ENCODE measurements at places on chromosomes 2 and 18.

GRCh38 chr2:13091455-13091854 lies 374.7 kb downstream of the TRIB2 start:
- no peak for DNase-seq
- no peak overlapping the region for H3K4me3 ChIP-seq
- H3K36me3 ChIP-seq = no peaks in the 10 kb centered on the region
- H3K4me1 ChIP-seq = no peaks in the 10 kb centered on the region

DNA sequence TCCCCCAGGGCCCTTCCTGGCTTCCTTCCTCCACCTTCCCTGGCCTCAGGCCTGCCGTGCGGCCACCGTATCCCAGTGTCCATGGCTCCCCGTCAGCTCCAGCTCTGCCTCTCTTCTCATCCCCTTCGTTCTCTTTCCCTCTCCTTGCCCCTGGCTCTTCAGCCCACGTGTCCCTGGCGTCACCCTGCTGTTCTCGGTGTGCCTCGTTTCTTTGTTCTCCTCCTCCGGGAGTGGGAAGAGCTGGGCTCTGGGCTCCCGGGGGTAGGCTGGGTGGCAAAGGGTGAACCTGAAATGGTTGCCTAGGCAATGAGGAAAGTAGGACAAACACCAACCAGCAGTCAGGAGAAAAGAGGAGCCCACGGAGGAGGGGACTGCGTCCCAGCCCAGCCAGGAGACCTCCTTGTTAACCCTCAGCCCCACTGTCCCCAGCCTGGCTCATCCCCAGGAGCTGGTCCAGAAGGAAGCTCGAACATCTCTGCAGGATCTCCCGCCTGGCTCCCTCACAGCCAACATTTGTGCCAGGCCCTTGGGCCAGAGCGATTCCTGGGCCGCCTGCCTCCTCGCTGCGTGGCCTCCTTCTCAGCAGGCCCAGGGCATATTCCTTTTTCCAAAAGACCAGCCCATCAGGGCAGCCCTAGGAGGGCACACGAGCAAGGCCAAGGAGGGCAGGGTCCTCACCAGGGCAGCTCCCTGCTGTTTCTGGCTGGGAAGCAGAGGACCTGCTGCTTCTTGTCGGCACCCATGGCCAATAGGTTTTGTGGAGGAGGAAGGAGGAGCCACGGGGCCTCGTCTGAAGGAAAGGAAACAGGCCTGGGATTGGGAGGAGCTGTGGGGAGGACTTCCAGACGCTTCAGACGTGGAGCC lies 30.9 kb upstream of the DNMT3A start:
- DNase-seq = peak; percentile 17
- no peaks in the 10 kb centered on the region for H3K27me3 ChIP-seq
- no peak overlapping the region for H3K4me3 ChIP-seq
- H3K36me3 ChIP-seq = peaks cover 8% of the 10 kb centered on the region

GRCh38 chr2:177758591-177759371 lies 313.8 kb downstream of the PDE11A start:
- no peak overlapping the region for H3K27ac ChIP-seq
- no peak for DNase-seq
- H3K27me3 ChIP-seq = peaks cover 39% of the 10 kb centered on the region
- H3K36me3 ChIP-seq = no peaks in the 10 kb centered on the region
- H3K4me1 ChIP-seq = peaks cover 6% of the 10 kb centered on the region

DNA sequence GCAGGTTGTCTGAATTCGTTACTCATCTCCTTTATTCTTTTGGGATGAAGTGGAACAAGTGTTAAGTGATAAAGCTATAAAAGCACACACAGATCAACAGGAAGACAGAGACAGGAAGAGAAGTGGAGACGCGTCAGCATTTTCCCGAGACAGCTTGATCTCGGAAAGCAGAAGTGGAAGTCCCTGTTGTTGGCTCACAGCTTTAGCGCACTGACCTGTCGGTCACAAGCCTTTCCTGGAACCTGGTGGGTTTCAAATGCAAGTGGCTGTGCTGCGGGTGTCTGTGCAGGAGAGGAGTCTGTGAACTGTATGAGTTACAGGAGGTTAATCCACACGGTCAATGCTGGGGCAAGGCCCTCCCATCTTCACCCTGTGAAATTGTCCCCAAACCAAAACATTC lies 116.6 kb upstream of the PELI1 start:
- H3K27me3 ChIP-seq = peaks cover 10% of the 10 kb centered on the region

GRCh38 chr18:45056926-45057325 lies 376.2 kb downstream of the SETBP1 start:
- no peaks in the 10 kb centered on the region for H3K36me3 ChIP-seq
- DNase-seq = no peak
- H3K4me3 ChIP-seq = no peak overlapping the region
- H3K4me1 ChIP-seq = no peaks in the 10 kb centered on the region
- peaks cover 5% of the 10 kb centered on the region for H3K27me3 ChIP-seq
- no peak overlapping the region for H3K27ac ChIP-seq

GRCh38 chr18:60895181-60895580 lies 438.0 kb upstream of the CDH20 start:
- no peaks in the 10 kb centered on the region for H3K36me3 ChIP-seq
- no peak overlapping the region for H3K27ac ChIP-seq
- H3K27me3 ChIP-seq = no peaks in the 10 kb centered on the region
- H3K4me1 ChIP-seq = no peaks in the 10 kb centered on the region
- DNase-seq = no peak
- no peak overlapping the region for H3K4me3 ChIP-seq

GRCh38 chr18:75316826-75317225 lies 106.2 kb downstream of the TSHZ1 start:
- H3K36me3 ChIP-seq = no peaks in the 10 kb centered on the region
- no peaks in the 10 kb centered on the region for H3K27me3 ChIP-seq
- no peak overlapping the region for H3K27ac ChIP-seq
- H3K4me1 ChIP-seq = no peaks in the 10 kb centered on the region
- H3K4me3 ChIP-seq = no peak overlapping the region

- H3K27ac ChIP-seq = no peak overlapping the region
- peaks cover 2% of the 10 kb centered on the region for H3K4me1 ChIP-seq
- H3K4me3 ChIP-seq = no peak overlapping the region
Measured at GRCh38 chr2:39383146-39383545, 53.9 kb downstream of the MAP4K3 start.

DNA sequence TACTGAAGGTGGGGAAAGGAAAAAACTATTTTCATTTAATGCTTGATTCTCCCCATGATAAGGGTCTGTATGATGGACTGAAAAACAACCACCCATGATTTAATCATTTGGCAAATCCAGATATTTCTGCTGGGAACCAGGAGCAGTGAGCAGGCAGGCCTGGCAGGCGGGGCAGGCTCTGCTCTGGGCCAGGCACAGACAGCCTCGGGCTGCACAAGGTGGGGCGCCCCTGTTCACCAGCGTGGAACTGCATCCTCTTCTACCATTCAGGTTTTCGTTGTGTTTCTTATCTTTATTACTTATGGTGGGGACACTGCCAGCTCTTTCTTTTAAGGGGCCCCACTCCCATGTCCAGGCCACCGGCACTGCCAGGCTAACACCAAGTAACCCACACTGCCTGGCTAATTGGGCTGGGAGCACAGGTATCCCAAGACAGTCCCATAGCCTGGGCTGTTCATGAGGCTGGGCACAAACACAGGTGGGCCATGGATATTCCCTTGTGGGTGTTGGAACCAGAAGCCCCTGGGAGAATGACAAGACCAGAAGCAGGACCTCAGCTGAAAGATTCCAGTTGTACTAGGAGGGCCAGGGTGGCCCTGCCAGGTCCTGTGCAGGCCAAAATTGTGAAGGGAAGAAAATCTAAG lies 57.1 kb upstream of the RALBP1 start:
- H3K27ac ChIP-seq = no peak overlapping the region
- H3K4me1 ChIP-seq = no peaks in the 10 kb centered on the region
- H3K4me3 ChIP-seq = no peak overlapping the region
- no peaks in the 10 kb centered on the region for H3K27me3 ChIP-seq

- H3K4me3 ChIP-seq = no peak overlapping the region
- no peak overlapping the region for H3K27ac ChIP-seq
- no peaks in the 10 kb centered on the region for H3K36me3 ChIP-seq
- H3K4me1 ChIP-seq = no peaks in the 10 kb centered on the region
- no peak for DNase-seq
Measured at GRCh38 chr2:1605102-1606045, 138.9 kb downstream of the PXDN start.

DNA sequence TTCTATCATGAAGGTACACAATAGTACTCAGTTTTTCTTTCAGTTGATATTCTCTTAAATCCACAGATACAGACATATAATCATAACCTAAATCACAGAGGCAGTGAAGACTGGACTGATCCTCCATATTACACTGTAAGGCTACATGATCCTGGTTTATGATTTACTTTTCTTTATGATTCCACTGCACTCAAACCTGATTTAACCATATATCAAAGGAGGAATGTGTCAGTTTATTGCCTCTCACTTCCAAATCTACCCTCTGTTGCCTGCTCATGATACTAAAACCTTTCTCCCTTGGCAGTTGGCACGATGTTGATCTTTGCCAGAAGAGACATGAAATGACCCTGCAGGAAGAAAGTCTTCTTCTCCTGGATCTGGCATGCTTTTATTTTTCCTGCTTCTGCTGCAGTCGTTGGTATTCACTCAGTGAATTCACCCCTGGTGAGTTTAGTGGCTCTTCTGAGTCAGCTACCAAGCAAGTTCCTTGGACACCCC lies 426.4 kb downstream of the MBD2 start:
- no peak overlapping the region for H3K27ac ChIP-seq
- no peak overlapping the region for H3K4me3 ChIP-seq
- H3K4me1 ChIP-seq = no peaks in the 10 kb centered on the region
- H3K27me3 ChIP-seq = no peaks in the 10 kb centered on the region

- H3K36me3 ChIP-seq = no peaks in the 10 kb centered on the region
- H3K4me1 ChIP-seq = no peaks in the 10 kb centered on the region
- H3K27ac ChIP-seq = no peak overlapping the region
- peaks cover 5% of the 10 kb centered on the region for H3K27me3 ChIP-seq
- DNase-seq = no peak
- H3K4me3 ChIP-seq = no peak overlapping the region
Measured at GRCh38 chr2:182854375-182855105, 11.9 kb downstream of the FRZB start.

- no peaks in the 10 kb centered on the region for H3K36me3 ChIP-seq
- H3K27ac ChIP-seq = no peak overlapping the region
- H3K27me3 ChIP-seq = no peaks in the 10 kb centered on the region
- H3K4me3 ChIP-seq = no peak overlapping the region
- DNase-seq = no peak
- no peaks in the 10 kb centered on the region for H3K4me1 ChIP-seq
Measured at GRCh38 chr2:167336213-167336612, 447.9 kb downstream of the XIRP2 start.

GRCh38 chr2:222842491-222843174 lies 18.2 kb upstream of the ACSL3 start:
- peaks cover 7% of the 10 kb centered on the region for H3K27me3 ChIP-seq
- DNase-seq = no peak
- H3K4me1 ChIP-seq = peaks cover 11% of the 10 kb centered on the region
- no peak overlapping the region for H3K4me3 ChIP-seq
- H3K27ac ChIP-seq = no peak overlapping the region

- no peaks in the 10 kb centered on the region for H3K36me3 ChIP-seq
- DNase-seq = no peak
- H3K4me3 ChIP-seq = no peak overlapping the region
Measured at GRCh38 chr2:219777388-219777787, 150.0 kb downstream of the SLC4A3 start.

Data from activated naive CD4-positive, alpha-beta T cell treated with anti-CD3 and anti-CD28 coated beads, Interleukin-2, amount 10 ng/mL, durations not matched to agents 7 days and 5 days (primary cell).